Renal pelvis (tissue), 12 donors: ENCODE measurements at places on chromosomes 6 and 20. TPM values are rescaled to one million over a fixed set of nuclear protein-coding genes. Genes with fewer than 3 reads are reported as not detected.
A peak's percentile ranks its signal among the peaks of the same experiment; 100 is the strongest.

GRCh38 chr20:20000211-20000968, 16.8 kb upstream of the NAA20 start:
- no peak for DNase-seq

DNA sequence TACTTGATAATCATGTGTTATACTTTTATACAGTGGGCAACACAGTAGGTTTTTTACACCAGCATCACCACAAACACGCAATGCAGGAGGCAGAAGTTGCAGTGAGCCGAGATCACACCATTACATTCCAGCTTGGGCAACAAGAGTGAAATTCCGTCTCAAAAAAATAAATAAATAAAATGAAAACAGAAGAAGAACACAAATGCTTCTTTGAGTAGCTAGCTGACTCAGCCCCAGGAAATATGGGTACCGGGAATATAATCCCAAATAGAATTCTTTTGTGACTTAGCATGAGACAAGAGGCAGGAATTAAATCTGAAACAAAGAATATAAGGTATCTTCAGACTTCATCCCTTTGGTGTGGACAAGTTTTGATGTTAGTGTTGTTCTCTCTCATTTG, 164.2 kb upstream of the ATXN1 start:
- no peak for DNase-seq

GRCh38 chr6:115887891-115888290, 172.8 kb downstream of the FRK start:
- DNase-seq, result no peak

DNA sequence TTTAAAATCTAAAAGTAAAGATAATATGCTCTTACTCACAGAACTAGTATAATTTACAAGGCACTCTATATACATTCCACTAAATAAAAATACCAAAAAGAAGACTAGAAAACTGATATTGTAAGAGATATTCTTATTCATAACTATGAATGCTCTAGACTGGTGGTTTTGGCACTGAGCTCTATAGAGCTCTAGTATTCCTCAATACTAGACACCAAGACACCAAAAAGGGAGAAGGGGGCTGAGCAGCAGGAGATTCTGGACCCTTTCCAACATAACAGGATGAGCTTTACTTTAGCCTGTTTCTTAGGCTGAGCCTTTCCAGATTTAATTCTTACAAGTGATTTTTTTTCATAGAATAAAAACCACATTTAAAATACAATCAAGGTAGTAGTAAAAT, 173.6 kb downstream of the COL21A1 start:
- no peak for DNase-seq

- DNase-seq, result no peak
These were observed 3.6 kb downstream of the GZF1 start for GRCh38 chr20:23365390-23366165.

DNA sequence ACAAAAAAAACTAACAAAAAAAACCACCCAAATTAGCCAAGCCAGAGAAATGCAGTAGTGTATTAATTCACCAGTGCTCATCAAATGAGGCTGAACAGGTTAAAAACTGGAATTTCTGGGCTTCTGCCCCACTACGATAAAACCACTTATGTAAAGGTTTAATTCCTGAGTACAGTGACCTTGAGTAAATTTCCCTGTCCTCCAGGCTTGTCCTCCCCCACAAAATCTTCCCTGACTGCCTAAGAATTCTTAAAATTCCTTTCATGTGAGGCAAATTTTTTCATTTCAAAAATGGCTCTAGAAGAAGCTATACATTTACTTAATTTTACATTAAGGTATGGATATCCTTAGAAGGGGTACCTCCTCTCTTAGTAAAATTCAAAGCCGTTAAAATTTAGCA, 80.1 kb upstream of the ID4 start:
- DNase-seq, result peak; percentile 52

DNA sequence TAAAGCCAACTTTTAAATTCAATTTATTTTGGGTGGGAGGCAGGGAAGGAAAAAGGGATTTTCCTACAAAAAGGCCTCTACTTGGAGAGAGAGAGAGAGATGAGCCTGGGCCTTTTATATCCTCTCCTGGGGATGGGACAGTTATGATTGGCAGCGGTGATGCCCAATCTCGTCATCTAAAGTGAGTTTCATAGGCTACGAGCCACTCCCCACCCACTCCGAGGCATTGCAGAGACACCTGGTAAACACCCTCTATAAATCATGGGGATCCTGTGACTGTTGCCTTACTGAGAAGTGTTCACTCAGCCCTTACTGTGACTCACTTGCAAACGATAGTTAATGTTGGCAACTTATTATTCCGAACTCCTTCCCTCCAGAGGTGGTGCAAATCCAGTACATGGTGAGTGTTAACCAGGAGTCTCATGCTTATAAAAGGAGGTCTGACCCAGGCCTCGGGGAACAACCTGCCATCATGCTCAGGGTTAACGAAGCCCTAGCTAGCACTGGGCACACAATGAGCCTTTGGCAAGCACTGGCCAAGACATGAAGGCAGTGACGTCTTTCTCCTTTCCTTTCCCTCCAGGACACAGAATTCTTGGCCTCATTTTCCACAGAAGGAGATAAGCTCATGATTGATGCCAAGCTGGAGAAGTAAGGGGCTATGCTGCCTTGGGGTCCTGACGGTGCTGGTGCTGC, 20.5 kb downstream of the BPIFB4 start:
- no peak for DNase-seq

KIF13A gene
- 33.1 TPM for polyA plus RNA-seq
